Skeletal muscle cell (primary cell): ENCODE measurements at places on chromosomes 6 and 20.

DNA sequence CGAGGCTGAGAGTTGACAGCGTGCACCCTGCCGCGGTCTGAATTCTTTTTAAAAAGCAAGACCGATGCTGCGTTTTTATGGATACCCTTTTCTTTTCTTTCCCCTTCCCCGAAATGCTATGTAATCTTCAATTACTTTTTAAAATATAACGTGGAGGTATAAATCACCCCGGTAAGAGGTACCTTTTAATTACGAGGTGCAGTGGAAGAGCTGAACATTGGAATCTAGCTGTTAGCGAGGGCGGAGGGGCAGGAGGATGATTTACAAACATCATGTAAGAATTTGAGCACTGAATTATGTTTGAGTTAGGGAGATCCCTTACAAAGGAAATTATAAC lies 1.2 kb downstream of the EYA2 start:
- no peak for DNase-seq

GRCh38 chr20:24100370-24101011 lies 111.9 kb upstream of the GGTLC1 start:
- no peak for DNase-seq

DNA sequence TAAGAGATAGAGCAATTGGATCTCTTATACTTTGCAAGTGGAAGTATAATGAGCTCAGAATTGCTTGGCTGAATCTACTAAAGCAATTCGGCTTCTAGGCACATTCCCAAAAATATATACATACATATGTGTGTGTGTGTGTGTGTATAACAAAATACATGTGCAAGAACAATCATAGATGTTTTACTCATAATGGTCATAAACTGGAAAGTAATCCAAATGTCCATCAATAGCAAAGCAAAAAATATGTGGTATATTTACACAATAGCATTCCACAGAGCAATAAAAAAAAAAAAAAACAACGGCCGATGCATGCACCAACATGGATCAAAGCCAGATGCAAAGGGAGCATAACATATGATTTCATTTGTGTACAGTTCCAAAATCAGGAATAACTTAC lies 707.9 kb downstream of the RFPL4B start:
- no peak for DNase-seq

- no peak for DNase-seq
These were observed 395.3 kb downstream of the GJA1 start for GRCh38 chr6:121830736-121831135.

GRCh38 chr6:168111911-168112310 lies 32.9 kb upstream of the FRMD1 start:
- no peak for DNase-seq

DNA sequence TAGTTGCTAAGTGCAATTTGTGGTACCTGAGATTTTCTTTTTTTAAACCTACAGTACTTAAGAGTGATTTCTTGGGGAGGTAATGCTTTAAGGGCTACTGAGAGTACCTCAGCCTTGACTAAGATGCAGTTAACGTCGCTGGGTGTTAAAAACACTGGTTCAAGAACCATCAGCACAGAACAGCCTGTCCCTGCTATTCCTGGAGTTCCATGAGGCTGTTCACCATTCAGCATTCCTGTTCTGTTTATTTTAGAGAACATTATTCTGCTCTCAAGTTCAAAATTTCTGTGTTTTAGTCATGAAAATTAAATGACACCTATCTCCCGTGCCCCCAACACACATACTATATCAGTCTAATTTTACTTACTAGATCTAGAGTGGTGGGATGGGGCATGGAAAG lies 1.7 kb upstream of the PRELID3B start:
- DNase-seq, result no peak
